Esophagus squamous epithelium (tissue), 5 donors: ENCODE measurements at places on chromosomes 6 and 20.

GRCh38 chr20:51341581-51341980, 200.9 kb downstream of the NFATC2 start:
- DNase-seq: no peak

DNA sequence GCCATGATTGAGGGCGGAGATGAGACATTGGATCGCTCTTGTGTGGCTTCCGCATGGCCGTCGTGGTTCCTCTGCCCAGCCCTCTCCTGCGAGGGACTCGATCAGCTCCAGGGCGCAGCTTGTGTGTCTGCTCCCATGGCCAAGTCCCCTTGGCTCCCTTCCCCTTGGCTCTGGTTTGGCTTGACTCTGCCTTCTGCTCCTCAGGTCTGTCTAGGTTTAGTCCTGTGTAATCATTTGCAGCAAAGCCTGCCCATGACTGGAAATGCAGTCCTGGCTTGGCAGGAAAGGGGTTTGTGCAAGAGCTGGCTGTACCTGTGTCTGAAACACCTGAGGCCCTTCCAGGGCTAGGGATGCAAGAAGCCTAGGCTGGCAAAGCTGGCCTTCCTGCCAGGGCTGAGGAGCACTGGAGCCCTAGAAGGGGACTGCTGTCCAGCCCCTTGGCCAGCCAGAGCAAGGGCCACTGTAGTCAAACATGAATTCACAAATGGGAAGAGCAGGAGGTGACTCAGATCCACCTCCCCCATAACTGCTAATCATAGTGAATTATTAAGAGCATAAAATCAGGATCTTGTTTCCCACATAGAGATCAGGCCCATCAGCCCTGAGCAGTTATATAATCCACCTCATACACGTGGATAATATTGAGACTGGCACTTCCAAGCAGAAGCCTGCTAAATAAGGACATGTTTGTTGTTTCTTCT, 196.8 kb downstream of the FARS2 start:
- no peak for DNase-seq

- DNase-seq: no peak
These were observed 94.7 kb upstream of the NXT1 start for GRCh38 chr20:23255716-23256385.

DNA sequence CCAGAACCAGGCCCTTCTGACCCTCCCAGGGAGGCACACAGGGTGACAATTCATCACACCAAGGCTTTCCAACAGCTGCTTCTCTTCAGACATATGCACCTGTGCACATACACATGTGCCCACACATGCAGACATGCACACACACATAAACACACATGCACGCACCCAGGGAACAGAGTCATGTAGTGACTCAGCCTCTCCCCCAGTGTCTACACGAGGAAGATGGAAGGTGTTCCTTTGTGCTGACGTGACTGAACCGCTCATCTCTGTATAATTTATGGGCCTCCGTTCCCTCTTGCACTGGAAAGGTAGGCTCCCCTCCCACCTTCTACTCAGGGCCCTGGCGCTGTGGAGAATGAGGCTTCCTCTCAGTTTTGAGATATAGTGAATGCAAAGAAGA, 23.8 kb upstream of the PLEKHG1 start:
- no peak for DNase-seq

GRCh38 chr6:106128981-106129781, 43.0 kb downstream of the PRDM1 start:
- no peak for DNase-seq

DNA sequence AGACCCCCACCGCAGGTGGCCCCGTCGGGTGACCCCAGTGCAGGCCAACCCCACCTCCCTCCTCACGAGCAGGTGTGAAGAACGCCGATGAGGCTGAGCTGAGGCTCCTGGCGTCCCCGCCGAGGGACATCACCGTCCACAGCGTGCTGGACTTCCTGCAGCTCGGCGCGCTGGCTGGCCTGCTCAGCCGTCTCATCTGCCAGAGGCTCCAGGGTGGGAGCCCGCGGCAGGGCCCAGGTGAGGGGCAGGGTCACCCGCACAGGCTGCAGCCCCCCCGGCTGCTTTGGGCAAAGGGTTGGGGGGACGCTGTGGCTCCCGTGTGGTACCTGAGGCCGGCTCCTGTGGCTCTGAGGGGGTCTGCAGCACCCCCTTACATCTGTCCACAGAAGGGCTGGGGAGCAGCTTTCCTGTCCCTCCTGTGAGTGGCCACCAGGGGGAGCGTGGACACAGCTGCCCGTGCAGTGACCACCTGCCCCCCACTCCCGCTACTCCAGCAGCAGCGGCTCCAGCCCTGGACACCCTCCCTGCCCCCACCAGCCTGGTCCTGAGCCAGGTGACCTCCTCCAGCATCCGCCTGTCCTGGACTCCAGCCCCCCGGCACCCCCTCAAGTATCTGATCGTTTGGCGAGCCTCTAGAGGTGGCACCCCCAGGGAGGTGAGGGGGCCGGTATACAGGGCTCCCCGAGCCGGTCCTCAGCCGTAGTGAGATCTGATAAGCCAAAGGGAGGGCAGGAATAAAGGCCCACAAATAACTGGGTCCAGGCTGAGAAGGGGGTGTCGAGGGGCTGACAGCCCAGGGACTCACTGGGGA, 16.5 kb downstream of the COL20A1 start:
- DNase-seq: no peak

GRCh38 chr6:119527231-119527578, 177.6 kb upstream of the MAN1A1 start:
- DNase-seq: no peak

DNA sequence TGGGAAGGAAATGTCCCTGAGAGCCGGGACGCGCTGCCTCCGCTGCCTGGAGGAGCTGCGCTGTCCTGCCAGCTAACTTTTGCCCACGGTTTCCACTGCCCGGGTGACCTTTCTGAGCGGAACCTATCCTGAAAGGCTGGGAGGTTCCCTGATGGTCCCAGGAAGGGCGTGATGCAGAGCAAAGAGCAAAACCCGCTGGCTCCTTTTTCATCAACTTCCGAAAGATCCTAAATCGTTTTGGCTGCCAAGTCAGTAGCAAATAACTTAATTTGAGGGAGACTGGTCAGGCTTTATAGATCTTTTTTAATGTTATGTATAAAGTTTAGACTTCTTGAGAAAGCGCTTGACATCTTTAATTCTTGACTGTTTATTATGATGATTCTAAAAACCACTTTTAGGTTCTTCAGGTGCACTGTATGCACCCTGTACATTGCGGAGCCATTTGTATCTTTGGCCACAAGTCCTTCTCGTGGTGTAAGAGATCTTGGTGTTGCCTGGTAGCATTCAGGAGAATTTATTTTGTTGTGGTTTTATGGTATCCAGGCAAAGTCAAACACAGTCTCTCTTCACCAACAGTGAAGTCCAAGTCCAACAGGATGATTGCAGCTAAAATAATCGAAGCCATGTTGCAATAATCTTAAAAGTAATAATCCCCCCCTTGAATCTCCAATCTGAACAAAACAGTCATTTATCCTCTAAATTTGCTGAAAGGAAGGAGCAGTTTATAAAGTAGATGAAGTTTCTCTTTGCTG, at the start of gene SYNE1:
Gene SYNE1 (minus strand): TSS at position 67 of the 752 bp plus-strand sequence. CDS start 9,031 bp downstream, outside the sequence.
- no peak for DNase-seq
